Activated naive CD4-positive, alpha-beta T cell (primary cell): ENCODE measurements at places on chromosomes 11 and 22.
A peak's percentile ranks its signal among the peaks of the same experiment; 100 is the strongest.

DNA sequence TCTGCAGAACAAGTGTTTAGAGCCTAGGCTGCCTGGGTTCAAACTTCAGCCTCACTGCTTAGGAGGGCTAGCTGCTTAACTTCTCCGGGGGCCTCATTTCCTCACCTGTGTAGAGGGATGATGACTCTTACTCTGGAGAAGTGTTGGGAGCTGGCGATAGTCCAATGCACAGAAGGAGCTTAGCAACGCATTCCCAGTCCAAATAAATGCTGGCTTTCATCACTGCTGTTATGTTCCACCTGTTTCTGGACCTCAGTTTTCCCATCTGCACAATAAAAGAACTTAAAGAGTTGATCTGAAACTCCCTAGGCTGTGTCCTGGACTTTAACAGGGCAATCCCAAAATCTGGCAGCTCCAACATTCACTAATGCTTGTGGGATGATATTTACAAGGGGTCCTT, 337.8 kb downstream of the MIAT start:
- no peak for DNase-seq

DNA sequence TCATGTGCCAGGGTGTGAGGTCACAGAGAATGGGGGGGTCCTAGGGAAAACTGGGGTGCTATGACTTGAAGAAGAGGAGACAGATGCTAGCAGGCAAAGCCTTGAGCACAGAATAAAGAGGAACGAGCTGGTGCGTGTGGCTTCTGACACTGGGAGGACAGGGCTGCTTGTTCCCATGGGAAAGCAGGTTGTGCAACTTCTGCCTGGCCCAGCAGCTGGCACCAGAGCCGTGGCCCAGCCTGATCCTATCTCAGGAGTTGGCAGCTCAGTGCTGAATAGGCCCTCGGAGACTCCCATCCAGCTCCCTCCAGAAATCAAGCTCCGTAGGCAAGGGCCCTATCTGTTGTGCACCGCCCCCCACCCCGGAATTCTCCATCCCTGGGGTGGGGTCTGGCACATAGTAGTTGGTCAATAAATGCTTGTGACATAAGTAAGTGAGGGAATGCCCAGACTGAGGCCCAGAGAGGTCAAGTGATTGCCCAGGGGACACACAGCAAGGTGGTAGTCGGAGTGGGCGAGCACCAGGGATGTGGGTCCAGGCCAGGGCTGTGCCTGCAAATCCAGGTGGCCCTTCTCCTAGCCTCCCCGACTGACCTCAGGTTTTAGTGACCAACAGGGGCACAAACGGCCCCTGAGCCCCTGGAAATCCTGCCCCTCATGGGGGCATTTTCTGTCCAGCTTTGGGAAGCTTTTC, 19.5 kb upstream of the FADD start:
- no peak for DNase-seq

GRCh38 chr11:44915621-44916020, 35.1 kb downstream of the TP53I11 start:
- no peak for DNase-seq

DNA sequence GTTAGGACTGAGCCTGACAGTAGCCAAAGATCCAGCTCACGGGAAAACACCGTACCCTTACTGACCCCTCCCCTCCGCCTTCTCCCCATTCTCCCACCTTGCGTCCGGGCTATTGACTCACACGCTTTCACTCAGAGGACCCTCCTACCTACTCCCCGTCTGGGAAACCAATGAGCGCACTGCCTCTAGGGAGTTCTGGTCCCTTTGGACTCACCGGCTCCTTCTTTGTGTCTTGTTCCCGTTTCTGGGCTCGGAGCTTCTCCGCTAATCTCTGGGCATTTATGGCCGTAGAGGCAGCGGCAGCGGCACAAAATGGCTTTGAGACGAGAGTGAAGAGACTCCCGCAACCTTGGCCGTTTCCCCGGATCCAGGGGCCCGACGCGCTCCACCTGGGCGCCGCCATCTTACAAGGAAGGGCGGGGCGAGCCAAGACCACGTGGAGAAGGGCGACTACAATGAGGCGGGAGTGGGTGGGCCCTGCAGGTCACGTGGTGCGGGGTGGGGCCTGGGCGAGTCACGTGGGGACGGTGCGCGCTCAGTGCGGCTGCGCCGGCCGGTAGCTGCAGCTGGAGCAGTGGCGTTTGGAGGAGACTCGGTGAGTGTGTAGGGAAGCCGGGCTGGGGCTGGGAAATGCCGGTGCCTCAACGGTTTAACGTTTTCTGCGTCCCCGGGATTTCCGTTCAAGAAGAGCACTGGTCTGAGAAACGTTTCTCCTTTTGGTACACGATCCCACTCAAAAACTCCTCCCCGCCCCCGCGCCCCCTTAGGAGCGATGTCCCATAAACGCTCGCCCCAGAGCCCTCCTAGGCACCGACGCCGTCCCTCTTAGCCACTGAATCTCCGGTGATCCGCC, at the start of the genes FAM118B and RPUSD4:
FAM118B (plus strand) TSS at position 547 of the 853 bp plus-strand sequence. CDS start 23,220 bp downstream, outside the sequence.
RPUSD4 (minus strand) TSS at position 415 of the 853 bp plus-strand sequence; CDS start at position 403, 12 bp downstream.
- DNase-seq, result peak; percentile 95

DNA sequence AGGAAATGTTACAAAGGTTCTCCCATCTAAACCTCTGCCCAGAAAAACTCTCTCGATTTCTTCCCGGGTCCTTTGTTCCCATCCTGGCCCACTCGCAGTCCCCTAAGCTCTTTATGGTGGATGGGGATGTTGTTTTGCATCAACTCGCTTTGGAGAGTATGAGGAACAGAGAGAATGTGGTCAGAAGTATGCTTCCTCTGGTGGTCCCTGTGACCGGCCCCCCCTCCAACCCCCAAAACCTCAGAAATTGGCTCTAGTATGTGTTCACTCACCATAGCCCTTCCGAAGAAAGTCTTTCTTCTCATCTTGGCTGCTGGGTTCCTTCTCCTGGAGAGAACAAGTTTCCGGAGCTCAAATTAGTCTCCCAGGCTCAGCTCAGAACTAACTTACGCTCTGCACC, 54.4 kb downstream of the GRAMD1B start:
- DNase-seq, result no peak

DNA sequence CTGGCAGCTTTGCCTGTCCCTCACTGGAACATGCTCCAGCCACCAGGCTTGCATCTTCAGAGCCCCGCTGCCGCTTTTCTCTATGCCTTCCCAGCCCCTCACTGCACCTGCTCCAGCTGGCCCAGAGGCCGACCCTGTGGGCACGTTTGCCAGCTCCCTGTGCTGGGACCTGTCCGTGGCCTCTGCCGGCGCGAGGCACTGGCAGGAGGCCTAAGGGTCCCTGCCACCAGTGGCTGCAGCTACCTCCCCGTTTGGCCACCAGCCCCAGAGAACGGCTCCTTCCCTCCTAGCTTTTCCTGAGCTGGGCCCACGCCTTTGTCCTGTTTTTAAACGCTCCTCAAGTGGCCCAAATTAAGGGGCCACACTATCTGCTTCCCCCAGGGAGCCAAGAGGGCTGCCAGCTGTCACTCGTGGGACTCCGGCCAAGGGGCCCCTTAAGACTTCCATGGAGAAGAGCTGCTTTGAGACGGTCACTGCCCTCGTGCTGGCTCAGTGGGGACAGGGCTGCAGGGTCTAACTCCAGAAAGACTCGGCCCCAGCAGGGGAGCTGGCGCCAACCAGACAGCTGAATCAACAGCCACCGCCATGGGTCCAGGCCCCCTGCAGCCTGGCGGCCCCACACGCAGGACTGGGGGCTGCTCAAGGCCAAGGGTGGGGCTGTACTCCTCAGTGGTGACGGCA, 24.6 kb upstream of the WNT7B start:
- no peak for DNase-seq

DNA sequence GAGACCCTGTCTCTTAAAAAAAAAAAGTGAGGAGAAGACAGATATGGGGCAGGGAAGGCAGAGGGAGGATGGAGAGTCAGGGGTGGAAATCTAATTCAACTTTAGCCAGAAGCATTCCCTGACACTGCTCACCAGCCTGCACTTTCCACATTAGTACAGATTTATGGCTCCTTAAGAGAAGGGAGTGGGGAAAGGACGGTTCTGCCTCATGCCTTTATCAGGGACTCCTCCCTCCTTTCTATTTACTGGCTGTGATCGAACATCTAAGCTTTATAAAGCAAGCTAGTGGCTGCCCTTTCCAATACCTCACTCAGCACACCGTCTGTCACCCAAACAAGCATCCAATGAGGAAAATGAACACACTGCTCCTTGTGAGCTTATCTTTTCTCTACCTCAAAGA, at the start of gene PATE4:
PATE4 (plus strand) TSS at position 301 of the 400 bp plus-strand sequence; CDS start at position 345, 44 bp downstream.
- DNase-seq, result no peak

DNA sequence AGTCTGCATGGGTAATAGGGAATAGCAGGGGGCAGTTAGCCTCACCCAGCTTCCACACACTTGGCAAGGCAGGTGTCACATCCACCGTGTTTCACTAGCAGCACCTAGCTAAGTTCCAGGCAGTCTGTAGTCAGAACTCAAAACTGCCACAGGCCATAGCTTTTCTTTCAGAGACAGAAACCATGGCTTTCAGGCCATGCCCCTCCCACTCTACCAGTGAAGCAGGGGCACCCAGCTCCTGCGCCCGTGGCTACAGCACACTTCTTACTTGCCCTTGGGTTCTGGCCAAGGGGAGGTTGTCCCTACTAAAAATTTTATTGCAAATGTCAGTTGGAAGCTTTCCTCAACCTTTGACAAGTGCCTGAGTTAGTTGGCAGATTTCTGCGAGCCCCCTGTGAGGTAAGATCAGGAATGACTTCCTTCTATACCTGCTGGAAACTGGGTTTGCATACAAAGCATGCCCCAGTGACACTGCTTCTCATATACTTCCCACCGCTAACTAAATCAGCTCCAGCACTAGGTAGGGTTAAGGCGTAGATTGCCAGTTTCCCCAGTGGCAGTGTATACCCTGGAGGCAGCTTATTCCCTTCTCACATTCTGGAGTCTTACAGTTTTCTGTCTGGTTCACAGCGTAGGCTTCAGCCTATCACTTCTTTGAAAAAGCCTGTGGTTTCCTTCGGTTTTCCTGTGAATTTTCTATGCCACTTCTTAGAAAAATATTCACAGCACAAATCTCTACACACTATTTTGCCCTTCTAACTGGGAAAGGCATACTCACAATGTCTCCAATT, 139.0 kb upstream of the LUZP2 start:
- no peak for DNase-seq

DNA sequence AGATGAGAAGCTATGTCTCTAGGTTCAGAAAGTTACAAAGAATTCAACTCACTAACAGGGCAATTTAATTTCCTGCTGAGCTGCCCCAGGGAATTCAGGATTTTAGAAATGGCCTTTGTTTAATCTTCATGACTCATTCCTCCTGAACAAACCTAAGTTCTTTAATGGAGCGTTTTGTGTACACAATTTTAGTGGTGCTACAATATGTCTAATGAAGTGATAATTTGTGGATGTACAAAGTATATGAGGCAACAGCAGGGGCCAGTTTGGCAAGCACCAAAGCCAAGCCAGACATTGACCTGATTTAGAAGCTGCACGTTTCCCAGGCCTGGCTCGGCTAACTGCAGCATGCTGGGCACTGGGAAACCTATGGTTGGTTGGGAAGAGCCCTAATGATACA, 34.4 kb upstream of the HEPHL1 start:
- DNase-seq, result no peak

DNA sequence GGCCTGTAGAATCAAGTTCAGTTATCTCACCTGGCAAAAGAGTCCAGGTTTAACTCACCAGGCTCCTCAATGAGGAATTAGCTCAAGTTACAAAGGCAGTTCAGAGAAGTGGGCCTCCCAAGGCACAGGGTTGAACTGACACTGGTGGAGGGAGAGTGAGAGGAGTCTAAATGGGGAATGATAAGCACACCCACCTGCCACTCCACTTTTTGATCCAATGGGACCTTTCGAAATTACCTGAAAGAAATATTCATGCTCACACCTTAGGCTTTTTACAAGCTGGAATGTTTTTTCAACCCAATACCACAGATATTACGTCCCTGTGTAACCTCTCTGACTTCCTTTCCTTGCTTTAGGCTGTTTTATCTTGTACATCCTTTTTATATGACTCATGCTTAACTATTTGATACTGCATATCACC, 642.7 kb upstream of the TENM4 start:
- no peak for DNase-seq

- no peak for DNase-seq
These were observed 180.7 kb downstream of the PGR start for GRCh38 chr11:100948936-100949335.
